WERI-Rb-1 (cell line): ENCODE measurements at places on chromosomes 7 and 10.

DNA sequence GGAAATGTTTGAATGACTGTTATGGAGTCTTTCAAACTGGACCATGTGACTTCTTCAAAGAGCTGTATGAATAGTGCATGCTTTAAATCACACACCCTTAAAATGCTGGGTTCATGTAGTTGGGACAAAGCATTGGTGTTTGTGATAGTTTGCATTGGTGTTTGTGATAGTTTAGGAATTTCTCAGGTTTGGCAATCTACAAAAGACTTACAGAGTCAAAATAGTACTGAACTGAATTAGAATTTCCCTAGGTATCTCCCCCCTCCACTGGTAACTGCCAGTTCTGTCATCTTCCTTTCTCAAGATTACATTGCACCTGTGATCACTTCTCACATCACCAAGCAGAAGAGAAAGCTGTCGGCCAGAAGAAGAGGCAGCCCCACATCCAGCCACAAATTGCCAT lies 261.1 kb downstream of the GATA3 start:
- no peak for DNase-seq

GRCh38 chr10:18649364-18649959 lies 1.9 kb downstream of the NSUN6 start:
- no peak for DNase-seq

GRCh38 chr7:138579136-138579535 lies 119.1 kb downstream of the TRIM24 start:
- DNase-seq = no peak

- no peak for DNase-seq
These were observed 726.1 kb downstream of the SORCS1 start for GRCh38 chr10:106438386-106438785.

- DNase-seq = peak; percentile 22
These were observed 13.6 kb upstream of the BPGM start for GRCh38 chr7:134632937-134633540.
